ENCODE measurements at places on chromosomes 12 and 14.

DNA sequence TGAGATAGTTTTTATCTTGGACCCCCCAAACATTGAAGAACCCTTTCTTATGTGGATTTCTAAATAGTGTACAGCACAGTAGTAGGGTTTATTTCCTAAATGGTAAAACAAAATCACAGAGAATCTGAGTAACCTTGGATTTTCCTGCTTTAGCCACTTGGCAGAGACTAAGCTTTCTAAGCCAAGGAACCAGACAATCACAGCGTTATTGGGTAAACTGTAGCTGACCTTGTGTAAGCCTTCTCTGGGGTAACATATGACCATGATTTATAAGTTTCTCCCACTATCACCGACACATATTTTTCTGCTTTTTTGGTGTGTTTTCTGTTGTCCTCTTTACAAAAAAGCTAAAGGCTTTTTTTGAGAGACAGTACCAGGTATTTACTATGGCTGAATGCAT, 136.3 kb upstream of the PZP start:
- no peak for DNase-seq

DNA sequence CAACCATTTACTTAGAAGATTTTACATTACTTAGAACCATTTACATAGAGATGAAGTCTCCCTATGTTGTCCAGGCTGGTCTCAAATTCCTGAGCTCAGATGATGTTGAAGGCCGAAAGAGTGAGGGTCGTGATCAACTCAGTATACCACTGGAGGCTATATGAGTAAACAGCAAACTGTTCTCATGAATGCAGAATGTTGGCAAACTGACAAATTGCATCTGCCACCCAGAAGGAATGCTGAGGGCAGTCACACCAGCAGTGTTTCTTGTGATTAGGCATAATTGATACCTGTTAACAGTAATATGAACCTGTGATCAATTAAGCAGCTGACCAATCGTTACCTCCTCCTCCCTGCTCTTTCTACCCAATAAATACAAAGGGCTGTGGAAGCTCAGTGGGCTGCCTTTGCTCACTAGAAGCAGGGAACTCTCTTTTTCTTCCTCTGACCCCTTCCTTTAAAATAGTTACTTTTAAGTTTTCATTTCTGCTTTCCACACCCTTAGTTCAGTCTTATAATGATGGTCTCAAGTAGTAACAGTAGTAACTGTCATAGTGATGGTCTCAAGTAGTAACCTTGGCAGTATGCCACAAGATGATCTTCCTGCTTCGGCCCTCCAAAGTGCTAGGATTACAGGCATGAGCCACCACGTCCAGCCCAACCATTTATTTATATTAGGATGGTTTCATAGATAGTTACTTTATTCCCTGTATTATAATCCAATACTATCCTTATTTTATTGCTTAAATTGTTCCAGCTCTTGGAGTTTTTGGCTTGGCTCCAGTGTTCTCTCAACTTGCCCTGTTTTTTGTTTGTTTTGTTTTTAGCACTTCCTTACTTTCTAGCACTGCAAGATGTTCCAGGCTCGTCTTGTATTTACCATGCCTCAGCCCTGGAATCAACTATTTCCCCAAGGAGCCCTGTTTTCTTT, 25.8 kb downstream of the LIMA1 start:
- DNase-seq: peak; percentile 40

- DNase-seq: no peak
These were observed 81.2 kb upstream of the ETV6 start for GRCh38 chr12:11568155-11568761.

GRCh38 chr12:124306686-124307555, 12.0 kb downstream of the RFLNA start:
- DNase-seq: no peak

DNA sequence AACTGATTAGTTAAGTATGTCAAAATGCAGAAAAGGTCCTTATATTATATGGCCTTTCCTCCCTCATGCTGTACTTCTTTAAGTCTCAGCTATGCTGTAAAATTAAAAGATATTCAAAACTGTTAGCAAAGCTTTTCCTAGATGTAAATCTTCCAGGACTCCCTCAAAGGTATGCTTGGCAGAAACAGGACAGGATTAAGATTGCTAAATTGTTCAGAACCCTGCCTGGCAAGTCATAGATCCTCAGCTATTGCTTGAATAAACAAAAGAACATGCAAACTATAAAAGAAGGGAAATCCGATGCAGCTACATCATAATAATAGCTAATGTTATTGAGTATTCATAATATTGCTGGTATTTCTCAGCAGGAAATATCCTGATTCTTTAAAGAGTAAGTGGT, 322.6 kb downstream of the CCDC91 start:
- no peak for DNase-seq

DNA sequence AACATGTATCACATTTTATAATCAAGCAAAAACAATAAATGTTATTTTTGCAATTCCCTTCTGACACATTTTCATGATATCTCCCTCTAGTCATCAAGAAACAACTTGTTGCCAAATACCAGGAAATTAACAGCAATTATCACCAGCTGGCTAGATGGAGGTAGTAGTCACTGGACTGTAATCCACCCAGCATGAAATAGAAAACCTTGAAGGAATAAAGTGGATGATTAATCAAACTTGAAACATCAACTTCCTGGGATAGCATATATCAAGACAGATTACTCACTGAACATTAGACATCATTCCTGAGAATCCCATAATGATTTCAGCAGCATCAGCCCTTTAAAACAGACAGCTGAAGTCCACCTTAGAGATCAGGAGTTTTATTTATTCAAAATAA, 259.0 kb downstream of the CCDC59 start:
- no peak for DNase-seq

DNA sequence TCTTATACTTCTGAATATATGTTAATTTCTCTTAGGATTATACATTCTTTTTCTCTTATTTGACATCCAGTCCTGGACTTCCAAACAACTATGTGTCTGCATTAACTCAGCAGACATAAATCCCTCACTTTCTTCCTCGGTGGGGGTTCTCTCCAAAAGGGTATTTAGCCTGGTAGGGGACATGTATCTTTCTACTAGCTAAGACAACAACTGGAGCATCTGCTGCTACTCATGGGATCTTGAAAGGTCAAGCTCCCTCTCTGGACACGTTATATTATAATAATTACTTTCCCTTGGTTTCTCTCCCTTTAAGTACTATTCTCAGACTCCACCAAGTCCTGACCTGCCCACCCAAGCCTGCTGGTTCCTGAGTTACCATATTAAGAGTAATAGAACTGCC, 983.7 kb upstream of the FLRT2 start:
- no peak for DNase-seq

DNA sequence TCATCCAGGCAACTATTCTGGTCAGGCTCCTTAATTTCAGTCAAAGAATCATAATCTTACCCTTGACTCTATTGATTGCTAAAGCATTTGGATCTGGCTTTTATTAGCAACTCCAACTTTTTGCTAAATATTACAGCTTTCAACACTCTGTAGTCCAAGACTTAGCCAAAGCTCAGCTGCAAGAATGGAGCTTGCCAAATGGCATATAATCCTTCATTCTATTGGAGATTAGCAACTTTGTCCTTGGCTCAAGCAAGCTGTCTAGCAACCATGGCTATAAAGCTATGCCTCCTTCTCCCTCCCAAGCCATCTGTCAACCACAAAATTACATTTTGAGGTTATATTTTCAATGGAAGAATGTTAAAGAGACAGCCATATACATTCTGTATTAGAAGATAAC, 23.1 kb upstream of the NID2 start:
- no peak for DNase-seq

DNA sequence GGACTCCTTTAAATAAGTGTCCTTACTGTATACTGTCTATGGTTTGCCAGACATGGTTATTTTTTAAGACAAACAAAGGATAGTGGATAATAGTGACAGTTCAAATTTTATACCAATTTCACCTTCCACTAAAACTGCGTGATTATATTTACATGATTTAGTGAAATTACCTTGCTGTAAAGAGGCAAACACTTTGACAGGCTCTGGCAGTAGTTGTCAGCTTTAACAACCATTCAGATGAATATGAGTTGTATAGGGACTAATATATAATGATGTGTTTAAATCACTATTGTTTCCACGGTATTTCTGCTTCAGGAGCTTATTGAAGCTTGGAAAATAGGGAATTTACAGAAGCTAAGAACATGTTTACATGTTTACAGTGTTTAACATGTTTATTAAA, 1364.0 kb downstream of the FSCB start:
- no peak for DNase-seq

GRCh38 chr12:122669397-122670070, 33.6 kb downstream of the HCAR2 start:
- DNase-seq: no peak

- peak; percentile 91 for DNase-seq
These were observed 11.0 kb downstream of the PDE1B start for GRCh38 chr12:54560374-54560858.

DNA sequence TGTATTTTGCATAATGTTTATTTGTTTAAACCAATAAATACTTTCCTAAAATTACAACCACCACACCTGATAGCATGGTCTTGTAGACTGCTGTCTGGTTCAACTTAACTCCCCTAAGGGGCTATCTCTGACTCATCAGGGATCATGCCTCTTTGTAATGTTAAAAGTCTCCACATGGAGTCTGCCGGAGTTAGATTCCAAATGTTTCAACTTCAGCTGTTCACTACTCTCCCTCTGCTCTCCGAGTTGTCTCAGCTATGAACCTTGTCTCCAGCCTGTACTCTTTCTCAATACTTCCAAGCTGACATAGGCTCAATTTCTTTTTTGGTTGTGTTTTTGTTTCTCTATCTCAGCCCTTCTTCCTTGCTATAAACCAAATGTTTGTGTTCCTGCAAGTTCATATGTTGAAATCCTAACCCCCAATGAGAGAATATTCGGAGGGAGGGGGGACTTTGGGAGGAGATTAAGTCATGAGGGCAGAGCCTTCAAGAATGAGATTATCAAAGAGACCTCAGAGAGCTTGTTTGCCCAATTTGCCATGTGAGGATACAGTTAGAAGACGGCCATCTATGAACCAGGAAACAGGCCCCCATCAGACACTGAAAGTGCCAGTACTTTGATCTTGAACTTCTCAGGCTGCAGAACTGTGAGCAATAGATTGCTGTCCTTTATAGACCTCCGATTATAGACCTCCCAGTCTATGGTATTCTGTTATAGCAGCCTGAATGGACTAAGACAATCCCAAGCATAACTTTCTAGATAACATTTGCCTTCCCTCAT, 858.2 kb downstream of the VRK1 start:
- no peak for DNase-seq

DNA sequence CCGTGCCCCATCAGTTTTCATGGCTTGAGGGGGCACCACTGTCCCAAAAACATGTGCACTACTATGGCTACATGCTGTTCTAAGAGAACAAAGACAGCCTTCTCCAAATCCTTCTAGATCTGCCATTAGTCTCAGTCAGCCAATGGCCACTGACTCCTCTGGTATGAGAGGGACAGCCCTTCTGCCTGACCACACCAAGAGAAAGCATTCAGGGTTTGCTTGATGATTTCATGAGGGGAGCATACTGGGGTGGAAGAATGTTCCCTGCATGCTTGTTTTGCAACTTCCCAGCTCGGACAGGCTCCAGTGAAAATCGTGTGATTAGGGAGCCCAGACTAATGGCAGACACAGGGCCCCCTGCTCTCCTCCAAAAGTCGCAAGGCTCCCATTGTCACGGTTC, 199.6 kb upstream of the ALG10B start:
- DNase-seq: no peak

- DNase-seq: no peak
These were observed 1.6 kb upstream of the ARID4A start for GRCh38 chr14:58296726-58297125.

DNA sequence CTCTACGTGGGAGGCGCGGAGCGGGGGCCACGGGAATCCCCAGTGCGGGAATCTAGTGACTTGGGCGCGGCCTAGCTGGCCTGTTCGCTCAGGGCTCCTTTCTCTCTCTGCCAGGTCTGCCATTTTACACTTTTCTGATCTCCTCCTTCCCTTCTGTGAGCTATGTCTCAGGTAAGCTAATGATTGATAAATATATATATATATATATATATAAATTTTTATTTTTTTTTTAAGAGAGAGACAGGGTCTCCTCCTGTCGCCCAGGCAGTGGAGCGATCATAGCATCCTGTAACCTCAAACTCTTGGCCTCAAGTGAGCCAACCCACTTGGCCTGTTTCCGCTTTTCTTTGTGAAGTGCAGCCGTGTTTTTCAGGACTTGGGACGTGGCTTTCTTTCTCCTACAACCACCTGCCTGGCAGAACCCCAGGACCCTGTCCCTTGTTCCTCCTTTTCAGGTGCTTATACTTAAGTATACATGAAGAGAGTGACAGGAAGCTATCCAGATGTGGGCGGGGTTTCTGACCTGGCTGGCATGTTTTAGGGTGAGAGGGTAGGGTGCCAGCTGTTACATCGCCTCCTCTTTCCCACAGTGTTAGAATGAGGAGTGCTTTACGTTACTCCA, 547 bp downstream of the ZNF140 start:
- no peak for DNase-seq

GRCh38 chr12:95648990-95649791, 97.9 kb upstream of the USP44 start:
- no peak for DNase-seq

GRCh38 chr14:69615496-69616407, 4.4 kb downstream of the SUSD6 start:
- peak; percentile 74 for DNase-seq

- no peak for DNase-seq
These were observed 469.8 kb downstream of the BCAT1 start for GRCh38 chr12:24479131-24479530.

DNA sequence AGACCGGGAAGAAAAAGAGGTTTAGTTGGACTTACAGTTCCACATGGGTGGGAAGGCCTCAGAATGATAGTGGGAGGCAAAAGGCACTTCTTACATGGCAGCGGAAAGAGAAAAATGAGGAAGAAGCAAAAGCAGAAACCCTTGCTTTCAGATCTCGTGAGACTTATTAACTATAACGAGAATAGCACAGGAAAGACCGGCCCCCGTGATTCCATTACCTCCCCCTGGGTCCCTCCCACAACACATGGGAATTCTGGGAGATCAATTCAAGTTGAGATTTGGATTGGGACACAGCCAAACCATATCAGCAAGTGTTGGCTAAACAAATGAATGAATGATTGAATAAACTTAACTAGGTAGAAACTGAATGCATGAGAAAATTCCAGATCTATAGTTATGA, 85.3 kb upstream of the PARP11 start:
- DNase-seq: no peak

Measured in mucosa of gallbladder (tissue), 1 donor.